Sigmoid colon (tissue), 7 donors: ENCODE measurements at places on chromosomes 4 and X. TPM values are rescaled to one million over a fixed set of nuclear protein-coding genes. Genes with fewer than 3 reads are reported as not detected.

PLK4 gene
- total RNA-seq = 0.27 TPM

HTN1 gene
- total RNA-seq = not detected

- no peaks in the 10 kb centered on the region for H3K36me3 ChIP-seq
- no peaks in the 10 kb centered on the region for H3K27me3 ChIP-seq
- no peak overlapping the region for H3K27ac ChIP-seq
- no peak for DNase-seq
- no peaks in the 10 kb centered on the region for H3K4me1 ChIP-seq
- no peak overlapping the region for H3K4me3 ChIP-seq
These were observed 227.0 kb downstream of the TENM3 start for GRCh38 chr4:182470215-182470614.

DNA sequence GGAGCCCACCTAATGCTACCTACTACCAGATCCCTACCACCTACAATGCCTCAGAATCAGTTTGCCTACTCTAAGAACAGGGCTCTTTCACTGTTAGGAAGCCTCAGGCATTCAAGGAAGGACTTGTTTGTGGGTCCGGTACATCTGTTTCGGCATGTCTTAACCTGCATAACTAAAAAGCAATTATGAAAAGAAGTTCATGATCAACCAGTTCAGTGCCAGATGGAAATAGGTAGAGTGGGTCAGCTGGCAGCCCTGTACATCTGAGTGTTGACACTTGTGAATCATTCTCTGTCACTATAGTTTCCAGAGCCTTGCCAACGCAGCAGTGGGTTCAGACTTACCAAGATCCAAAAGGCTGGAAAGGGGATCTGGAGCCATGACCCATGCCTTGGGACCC is 3.3 kb downstream of the TMEM185A start:
- no peak overlapping the region for H3K4me3 ChIP-seq
- H3K27ac ChIP-seq = no peak overlapping the region
- H3K36me3 ChIP-seq = no peaks in the 10 kb centered on the region
- no peaks in the 10 kb centered on the region for H3K4me1 ChIP-seq

- no peaks in the 10 kb centered on the region for H3K27me3 ChIP-seq
- no peaks in the 10 kb centered on the region for H3K4me1 ChIP-seq
- no peak overlapping the region for H3K4me3 ChIP-seq
- no peak overlapping the region for H3K27ac ChIP-seq
- no peaks in the 10 kb centered on the region for H3K36me3 ChIP-seq
- no peak for DNase-seq
These were observed 272.8 kb upstream of the EPHA5 start for GRCh38 chr4:65943076-65943475.

DNA sequence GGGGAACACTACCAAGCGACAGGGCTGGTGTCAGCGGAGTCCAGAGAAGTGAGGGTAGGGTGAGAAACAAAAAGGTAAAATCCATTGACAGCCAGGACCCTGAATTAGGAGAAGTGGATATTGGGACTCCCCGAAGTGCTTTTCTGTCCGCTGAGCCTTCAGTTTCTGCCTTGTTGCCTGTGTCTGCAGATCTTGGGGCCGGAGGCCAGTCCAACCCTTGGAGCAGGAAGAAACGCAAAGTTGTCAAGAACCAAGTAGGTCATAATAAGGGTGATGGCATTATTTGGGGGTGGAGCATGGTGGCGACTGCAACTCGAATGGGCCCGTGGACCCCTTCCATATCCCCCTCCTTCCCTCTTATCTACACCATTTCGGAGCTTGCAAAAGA is 1.0 kb downstream of the ARMCX1 start:
- no peak for DNase-seq
- H3K27ac ChIP-seq = peak overlapping the region; percentile 86
- peaks cover 4% of the 10 kb centered on the region for H3K4me1 ChIP-seq
- H3K36me3 ChIP-seq = no peaks in the 10 kb centered on the region
- no peaks in the 10 kb centered on the region for H3K27me3 ChIP-seq

DNA sequence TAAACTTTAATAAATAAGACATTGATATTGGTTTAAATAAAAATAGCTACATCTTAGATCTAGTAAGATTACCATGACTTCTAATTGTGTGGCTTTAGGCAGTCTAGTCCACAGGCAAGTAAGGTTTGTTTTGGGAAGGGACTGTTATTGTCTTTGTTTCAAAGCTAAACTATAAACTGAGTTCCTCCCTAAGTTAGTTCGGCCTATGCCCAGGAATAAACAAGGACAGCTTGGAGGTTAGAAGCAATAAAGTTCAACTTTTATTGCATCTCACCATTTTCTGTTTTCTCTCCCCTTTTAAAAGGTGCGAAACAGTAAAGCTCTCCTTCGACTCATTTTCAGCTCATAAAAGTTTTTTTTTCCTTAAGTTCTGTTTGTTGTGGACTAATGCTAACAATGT is 70.4 kb upstream of the S100G start:
- H3K4me1 ChIP-seq = no peaks in the 10 kb centered on the region
- no peak overlapping the region for H3K27ac ChIP-seq
- no peak overlapping the region for H3K4me3 ChIP-seq
- no peak for DNase-seq
- H3K27me3 ChIP-seq = no peaks in the 10 kb centered on the region
- H3K36me3 ChIP-seq = no peaks in the 10 kb centered on the region

DNA sequence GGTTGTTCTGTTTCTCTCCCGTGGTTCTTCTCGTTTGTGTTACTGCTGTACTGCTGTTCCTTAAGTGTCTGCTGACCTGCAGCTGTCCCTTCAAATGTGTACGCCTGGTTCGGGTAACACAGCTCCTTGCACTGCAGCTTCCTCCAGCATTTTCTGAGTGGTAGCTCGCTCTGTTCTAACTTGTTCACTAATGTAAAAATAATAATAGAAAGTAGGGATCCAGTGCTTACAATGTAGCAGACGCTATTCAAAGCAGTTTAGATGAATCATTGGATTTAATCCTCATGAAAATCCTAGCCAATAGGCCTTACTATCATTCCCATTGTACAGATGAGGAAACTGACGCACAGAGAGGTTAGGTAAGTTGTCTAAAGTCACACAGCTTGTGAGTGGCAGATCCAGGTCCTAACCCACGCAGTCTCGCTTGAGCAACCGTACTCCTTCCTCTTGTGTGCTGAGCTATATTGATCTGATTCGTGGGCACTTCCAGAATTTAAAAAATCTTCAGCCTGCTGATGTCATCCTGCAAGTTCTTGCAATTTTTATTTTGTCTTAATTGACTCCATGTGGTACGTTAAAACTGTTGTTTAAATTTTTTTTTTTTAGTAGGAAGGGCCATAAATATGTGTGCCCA is 448.2 kb upstream of the FAT1 start:
- no peaks in the 10 kb centered on the region for H3K36me3 ChIP-seq
- no peak overlapping the region for H3K27ac ChIP-seq
- H3K4me1 ChIP-seq = no peaks in the 10 kb centered on the region
- DNase-seq = no peak
- no peaks in the 10 kb centered on the region for H3K27me3 ChIP-seq

DNA sequence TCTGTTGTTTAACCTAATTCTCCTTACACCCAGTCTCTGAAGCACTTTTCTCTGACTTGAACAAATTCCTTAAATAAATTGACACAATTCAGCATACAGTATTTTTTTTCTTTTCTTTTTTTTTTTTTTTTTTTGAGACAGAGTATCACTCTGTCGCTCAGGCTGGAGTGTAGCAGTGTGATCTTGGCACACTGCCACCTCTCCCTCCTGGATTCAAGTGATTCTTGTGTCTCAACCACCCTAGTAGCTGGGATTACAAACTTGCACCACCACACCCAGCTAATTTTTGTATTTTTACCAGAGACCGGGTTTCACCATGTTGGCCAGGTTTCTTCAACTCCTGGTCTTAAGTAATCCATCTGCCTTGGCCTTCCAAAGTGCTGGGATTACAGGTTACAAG is 1498.1 kb upstream of the PCDH10 start:
- no peaks in the 10 kb centered on the region for H3K27me3 ChIP-seq
- no peaks in the 10 kb centered on the region for H3K36me3 ChIP-seq
- H3K4me3 ChIP-seq = no peak overlapping the region
- H3K4me1 ChIP-seq = no peaks in the 10 kb centered on the region
- DNase-seq = no peak

GRCh38 chr4:48742412-48742811 is 37.7 kb downstream of the FRYL start:
- no peak overlapping the region for H3K27ac ChIP-seq
- H3K4me1 ChIP-seq = no peaks in the 10 kb centered on the region
- no peak for DNase-seq
- no peaks in the 10 kb centered on the region for H3K36me3 ChIP-seq

- H3K27me3 ChIP-seq = no peaks in the 10 kb centered on the region
- H3K4me3 ChIP-seq = no peak overlapping the region
- no peaks in the 10 kb centered on the region for H3K36me3 ChIP-seq
- H3K27ac ChIP-seq = no peak overlapping the region
- no peaks in the 10 kb centered on the region for H3K4me1 ChIP-seq
These were observed 9.4 kb downstream of the ATP2B3 start for GRCh38 chrX:153526801-153527200.

GRCh38 chrX:81280148-81280547 is 78.2 kb downstream of the SH3BGRL start:
- H3K4me3 ChIP-seq = no peak overlapping the region
- H3K27me3 ChIP-seq = no peaks in the 10 kb centered on the region
- H3K27ac ChIP-seq = no peak overlapping the region
- DNase-seq = no peak
- no peaks in the 10 kb centered on the region for H3K4me1 ChIP-seq

DNA sequence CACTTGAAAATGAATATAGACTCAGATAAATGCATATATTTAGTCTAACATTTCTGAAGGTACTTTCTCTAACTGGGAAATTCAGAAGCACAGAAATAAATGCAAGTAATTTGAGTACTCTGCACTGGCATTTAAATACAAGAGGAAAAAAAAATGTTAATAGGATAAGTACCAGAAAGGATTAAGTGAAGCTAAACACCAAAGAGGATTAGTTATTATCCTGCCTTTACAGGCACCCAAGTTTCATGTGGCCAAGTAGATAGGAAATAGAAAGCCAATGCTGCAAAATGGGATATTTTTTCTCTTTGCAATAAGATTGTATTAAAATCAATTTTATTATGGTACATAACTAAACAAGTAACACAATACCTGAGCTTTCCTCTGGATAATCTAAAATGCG is 762.5 kb downstream of the PCDH7 start:
- no peaks in the 10 kb centered on the region for H3K4me1 ChIP-seq
- H3K4me3 ChIP-seq = no peak overlapping the region
- H3K27me3 ChIP-seq = no peaks in the 10 kb centered on the region
- no peak overlapping the region for H3K27ac ChIP-seq
- no peak for DNase-seq

F8A3 gene
- 11.4 TPM for total RNA-seq

NPY2R gene
- total RNA-seq = 0.95 TPM

DNA sequence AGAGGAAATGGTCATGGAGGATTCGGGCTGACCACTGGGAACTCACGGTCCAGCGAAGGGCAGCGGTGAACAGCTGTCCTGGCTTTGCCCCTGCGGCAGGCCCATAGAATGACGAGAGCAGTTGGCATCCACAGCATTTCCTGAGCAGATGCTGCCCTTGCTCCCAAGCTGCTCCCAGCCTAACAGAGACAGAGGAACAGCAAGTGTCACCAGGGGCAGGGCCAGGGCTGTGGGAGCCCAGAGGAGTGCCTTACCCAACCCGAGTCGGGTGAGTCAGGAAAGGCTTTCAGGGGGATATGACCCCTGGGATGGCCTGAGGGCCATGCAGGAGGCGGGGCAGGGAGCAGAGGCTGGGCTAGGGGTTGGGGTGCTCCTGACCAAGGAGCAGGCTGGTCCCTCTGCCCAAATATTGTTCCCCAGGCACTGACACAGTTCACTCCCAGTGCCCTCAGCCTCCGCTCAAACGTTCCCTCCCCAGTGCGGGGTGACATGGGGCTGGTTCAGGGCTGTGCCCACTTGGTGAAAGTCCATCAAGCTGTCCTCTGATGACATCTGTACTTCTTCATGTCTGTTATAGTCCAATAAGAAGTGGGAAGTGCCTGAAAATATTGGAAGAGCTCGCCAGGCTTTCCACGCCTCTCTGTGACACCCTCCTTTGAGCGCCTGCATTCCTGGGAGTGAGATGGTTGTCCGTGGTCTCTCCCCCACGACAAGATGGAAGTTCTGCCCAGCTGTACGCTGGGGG is 64.7 kb upstream of the GPR78 start:
- no peaks in the 10 kb centered on the region for H3K4me1 ChIP-seq
- no peaks in the 10 kb centered on the region for H3K27me3 ChIP-seq
- H3K36me3 ChIP-seq = no peaks in the 10 kb centered on the region
- no peak overlapping the region for H3K4me3 ChIP-seq

USP17L13 gene
- total RNA-seq = not detected

CHIC1 gene
- 20.0 TPM for total RNA-seq

DNA sequence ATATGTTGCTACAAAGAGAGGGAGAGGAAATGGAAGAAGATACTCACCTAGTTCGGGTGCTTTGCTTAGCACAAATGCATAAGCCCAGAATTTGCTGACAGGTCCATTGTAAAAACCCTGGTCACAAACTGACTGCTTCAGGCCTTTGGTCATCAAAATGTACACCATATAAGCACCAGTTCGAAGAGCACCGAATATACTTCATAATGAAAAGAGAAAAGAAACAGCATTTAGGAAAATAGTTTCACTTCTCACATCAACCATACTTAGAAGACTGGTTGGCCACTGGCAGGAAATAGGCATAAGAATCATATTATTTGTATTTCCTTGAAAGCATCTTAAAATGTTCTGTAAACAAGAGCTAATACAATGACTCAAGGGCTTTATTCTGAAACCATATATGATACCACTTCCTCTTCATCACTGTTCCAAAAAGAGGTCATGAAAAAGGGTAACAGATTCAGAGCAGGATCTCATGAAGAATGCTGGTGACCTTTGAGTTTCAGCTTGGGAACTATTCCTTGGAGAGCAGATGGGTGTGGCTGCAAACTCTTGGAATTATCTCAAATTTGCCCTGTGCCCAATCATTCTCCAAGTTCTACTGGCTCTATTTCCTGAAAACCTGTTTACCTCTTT is 138.7 kb downstream of the ELOVL6 start:
- H3K4me1 ChIP-seq = no peaks in the 10 kb centered on the region
- DNase-seq = no peak
- H3K36me3 ChIP-seq = no peaks in the 10 kb centered on the region
- no peaks in the 10 kb centered on the region for H3K27me3 ChIP-seq
- no peak overlapping the region for H3K27ac ChIP-seq
- no peak overlapping the region for H3K4me3 ChIP-seq

DMP1 gene
- total RNA-seq = not detected

GRCh38 chrX:20802036-20802435 is 535.3 kb upstream of the RPS6KA3 start:
- no peaks in the 10 kb centered on the region for H3K27me3 ChIP-seq
- no peak for DNase-seq
- no peaks in the 10 kb centered on the region for H3K4me1 ChIP-seq

TTC29 gene
- total RNA-seq = not detected

MGST2 gene
- 45.7 TPM for total RNA-seq

ADH1B gene
- total RNA-seq = 270 TPM

DNA sequence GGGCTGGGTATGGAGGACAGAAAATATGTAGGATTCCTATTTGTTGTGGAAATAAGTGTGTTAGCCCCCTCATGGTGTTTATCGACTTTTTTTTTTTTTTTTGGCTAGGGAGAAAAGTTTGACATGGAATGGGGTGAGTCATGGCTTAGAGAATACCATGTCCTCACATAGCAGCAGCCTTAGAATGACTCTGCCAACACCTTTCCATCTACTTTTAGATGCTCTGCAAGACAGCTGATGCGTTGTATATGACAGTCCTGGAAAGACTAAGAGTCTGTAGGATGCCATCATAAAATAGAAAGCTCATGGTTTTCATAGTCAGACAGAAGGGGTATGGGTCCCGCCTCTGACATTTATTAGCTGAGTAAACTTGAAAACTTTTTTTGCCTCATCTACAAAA is 37.7 kb downstream of the MTTP start:
- no peaks in the 10 kb centered on the region for H3K27me3 ChIP-seq
- H3K36me3 ChIP-seq = no peaks in the 10 kb centered on the region
- H3K27ac ChIP-seq = peak overlapping the region; percentile 68
- no peak overlapping the region for H3K4me3 ChIP-seq
- DNase-seq = no peak
- peaks cover 26% of the 10 kb centered on the region for H3K4me1 ChIP-seq
